Cardiac muscle cell (in vitro differentiated cells and primary cell): ENCODE measurements at places on chromosomes 3 and 15. TPM values are rescaled to one million over a fixed set of nuclear protein-coding genes. Genes with fewer than 3 reads are reported as not detected.
A peak's percentile ranks its signal among the peaks of the same experiment; 100 is the strongest.

- H3K4me1 ChIP-seq, result peaks cover 7% of the 10 kb centered on the region
- H3K27ac ChIP-seq, result no peak overlapping the region
- H3K36me3 ChIP-seq, result no peaks in the 10 kb centered on the region
- no peaks in the 10 kb centered on the region for H3K27me3 ChIP-seq
- DNase-seq, result peak; percentile 79
- no peak overlapping the region for H3K4me3 ChIP-seq
Measured at GRCh38 chr3:195221015-195221853, 49.7 kb downstream of the XXYLT1 start.

The STRIT1 gene
- not detected in 2 replicates for polyA plus RNA-seq

DNA sequence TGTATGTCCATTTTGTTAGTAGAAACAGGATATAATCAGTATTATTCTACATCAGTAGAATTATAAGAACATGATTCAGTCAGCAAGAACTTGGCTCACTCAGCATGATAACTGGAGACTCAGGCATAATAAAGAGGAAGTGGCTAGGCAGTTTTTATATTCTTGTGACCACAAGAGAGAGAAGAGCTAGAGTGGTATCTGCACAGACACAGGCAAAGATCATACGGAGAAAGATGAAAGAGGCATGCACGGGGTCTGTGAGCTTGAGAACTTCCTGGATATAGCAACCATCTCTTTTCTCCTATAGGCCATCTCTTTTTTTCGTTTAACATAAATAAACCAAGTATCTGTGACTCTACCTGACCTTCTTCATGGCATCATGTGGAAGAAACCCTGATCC is 46.8 kb downstream of the MYO5A start:
- H3K4me3 ChIP-seq, result no peak overlapping the region
- H3K4me1 ChIP-seq, result peaks cover 23% of the 10 kb centered on the region
- peak; percentile 74 for DNase-seq
- no peaks in the 10 kb centered on the region for H3K27me3 ChIP-seq
- H3K27ac ChIP-seq, result no peak overlapping the region

The IQCF5 gene
- 0.99 TPM in 1 of 2 replicates, not detected in the other for polyA plus RNA-seq

The CCR1 gene
- not detected in 2 replicates for polyA plus RNA-seq

- H3K27ac ChIP-seq, result no peak overlapping the region
- H3K4me3 ChIP-seq, result no peak overlapping the region
- no peaks in the 10 kb centered on the region for H3K27me3 ChIP-seq
- no peaks in the 10 kb centered on the region for H3K36me3 ChIP-seq
- no peak for DNase-seq
Measured at GRCh38 chr3:59709702-59710553, 660.1 kb upstream of the CFAP20DC start.

DNA sequence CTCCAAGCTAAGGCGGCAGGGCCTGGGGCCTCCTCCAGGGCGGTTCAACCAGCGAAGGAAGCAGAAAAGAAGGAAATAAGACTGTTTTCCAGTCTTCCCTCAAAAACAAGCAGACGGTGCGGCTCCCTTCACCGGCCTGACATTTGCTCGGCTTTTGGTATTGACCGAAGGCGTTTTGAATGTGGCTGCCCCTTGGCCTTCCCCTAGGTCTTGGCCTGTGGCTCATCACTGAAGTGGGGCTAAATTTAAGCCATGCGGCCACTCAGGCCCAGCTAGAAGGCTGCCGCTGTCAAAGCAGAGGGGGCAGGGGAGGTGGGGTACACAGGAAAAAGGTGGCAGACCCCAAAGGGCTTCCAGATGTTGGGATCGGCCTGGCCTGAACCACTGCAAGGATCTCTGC is 86.2 kb downstream of the SRGAP3 start:
- H3K27me3 ChIP-seq, result peaks cover 2% of the 10 kb centered on the region
- H3K4me3 ChIP-seq, result no peak overlapping the region
- no peak overlapping the region for H3K27ac ChIP-seq
- H3K36me3 ChIP-seq, result no peaks in the 10 kb centered on the region
- peaks cover 4% of the 10 kb centered on the region for H3K4me1 ChIP-seq
- DNase-seq, result no peak

DNA sequence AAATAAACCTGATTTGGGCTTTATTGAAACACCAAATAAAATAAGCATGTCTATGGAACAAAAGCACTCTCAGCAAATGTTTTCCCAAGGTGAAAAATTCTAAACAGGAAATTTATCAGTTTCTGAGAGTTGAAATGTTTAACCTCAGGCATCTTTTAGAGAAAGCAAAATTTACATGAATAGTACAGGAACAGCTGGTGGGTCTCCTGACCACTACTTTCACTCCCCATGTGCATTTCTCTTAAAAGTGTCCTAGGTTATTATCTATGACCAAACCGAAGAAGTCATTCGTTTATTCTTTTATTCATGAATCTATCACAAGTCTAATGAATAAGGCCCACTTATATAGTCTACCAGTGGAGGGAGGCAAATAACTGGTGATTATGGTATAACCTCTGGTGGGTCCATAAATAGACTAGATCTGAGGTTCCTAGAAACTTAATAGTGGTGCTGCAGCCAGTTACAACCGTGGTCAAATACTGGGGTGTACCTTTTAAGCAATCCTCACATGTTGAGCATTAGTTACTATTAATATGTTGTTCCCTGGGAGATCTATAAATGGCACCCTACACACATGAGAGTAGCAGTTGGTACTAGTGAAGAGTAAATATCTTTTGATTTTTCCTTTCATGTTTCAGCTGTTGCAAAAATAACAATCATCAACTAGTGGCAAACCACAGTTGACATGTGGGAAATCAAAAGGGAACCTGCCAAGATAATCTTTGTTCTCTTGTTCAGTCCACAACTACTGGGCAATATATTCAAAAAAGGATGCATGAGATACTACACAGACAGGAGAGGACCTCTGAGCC is 169.3 kb upstream of the STAC start:
- H3K4me3 ChIP-seq, result no peak overlapping the region
- H3K27me3 ChIP-seq, result no peaks in the 10 kb centered on the region
- no peaks in the 10 kb centered on the region for H3K4me1 ChIP-seq
- no peak overlapping the region for H3K27ac ChIP-seq
- DNase-seq, result no peak

DNA sequence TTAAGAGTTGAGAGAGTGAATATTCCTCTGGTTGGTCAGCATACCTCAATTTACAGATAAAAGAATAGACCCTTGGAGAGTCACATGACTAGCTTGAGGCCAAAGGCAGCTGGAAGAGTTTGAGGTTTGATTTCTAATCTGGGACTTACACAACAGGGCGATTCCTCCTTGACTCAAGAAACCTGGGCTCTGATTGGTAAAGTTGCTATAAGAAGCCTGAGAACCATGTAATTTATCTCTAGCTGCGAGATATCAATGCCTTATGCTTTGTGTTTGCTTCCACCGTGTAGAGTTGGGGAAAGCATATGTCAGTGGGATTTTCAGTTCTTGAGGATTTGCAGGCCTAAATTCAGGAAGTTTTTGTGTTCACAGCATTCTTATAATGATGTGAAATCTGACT is 206.0 kb downstream of the KLHL25 start:
- peak; percentile 93 for DNase-seq
- no peaks in the 10 kb centered on the region for H3K27me3 ChIP-seq
- peak overlapping the region; percentile 51 for H3K27ac ChIP-seq
- H3K4me3 ChIP-seq, result no peak overlapping the region

The RSL24D1 gene
- polyA plus RNA-seq, result 46.1 and 69.7 TPM in 2 replicates

The GNAT1 gene
- polyA plus RNA-seq, result not detected in 2 replicates

The RARB gene
- 22.4 and 28.3 TPM in 2 replicates for polyA plus RNA-seq

- H3K36me3 ChIP-seq, result no peaks in the 10 kb centered on the region
- no peaks in the 10 kb centered on the region for H3K4me1 ChIP-seq
- DNase-seq, result no peak
- H3K27me3 ChIP-seq, result no peaks in the 10 kb centered on the region
- no peak overlapping the region for H3K27ac ChIP-seq
- H3K4me3 ChIP-seq, result no peak overlapping the region
Measured at GRCh38 chr3:89145995-89146394, 38.6 kb downstream of the EPHA3 start.

- peak; percentile 55 for DNase-seq
- no peaks in the 10 kb centered on the region for H3K27me3 ChIP-seq
- H3K36me3 ChIP-seq, result no peaks in the 10 kb centered on the region
Measured at GRCh38 chr15:56869573-56869972, 48.9 kb upstream of the TCF12 start.

DNA sequence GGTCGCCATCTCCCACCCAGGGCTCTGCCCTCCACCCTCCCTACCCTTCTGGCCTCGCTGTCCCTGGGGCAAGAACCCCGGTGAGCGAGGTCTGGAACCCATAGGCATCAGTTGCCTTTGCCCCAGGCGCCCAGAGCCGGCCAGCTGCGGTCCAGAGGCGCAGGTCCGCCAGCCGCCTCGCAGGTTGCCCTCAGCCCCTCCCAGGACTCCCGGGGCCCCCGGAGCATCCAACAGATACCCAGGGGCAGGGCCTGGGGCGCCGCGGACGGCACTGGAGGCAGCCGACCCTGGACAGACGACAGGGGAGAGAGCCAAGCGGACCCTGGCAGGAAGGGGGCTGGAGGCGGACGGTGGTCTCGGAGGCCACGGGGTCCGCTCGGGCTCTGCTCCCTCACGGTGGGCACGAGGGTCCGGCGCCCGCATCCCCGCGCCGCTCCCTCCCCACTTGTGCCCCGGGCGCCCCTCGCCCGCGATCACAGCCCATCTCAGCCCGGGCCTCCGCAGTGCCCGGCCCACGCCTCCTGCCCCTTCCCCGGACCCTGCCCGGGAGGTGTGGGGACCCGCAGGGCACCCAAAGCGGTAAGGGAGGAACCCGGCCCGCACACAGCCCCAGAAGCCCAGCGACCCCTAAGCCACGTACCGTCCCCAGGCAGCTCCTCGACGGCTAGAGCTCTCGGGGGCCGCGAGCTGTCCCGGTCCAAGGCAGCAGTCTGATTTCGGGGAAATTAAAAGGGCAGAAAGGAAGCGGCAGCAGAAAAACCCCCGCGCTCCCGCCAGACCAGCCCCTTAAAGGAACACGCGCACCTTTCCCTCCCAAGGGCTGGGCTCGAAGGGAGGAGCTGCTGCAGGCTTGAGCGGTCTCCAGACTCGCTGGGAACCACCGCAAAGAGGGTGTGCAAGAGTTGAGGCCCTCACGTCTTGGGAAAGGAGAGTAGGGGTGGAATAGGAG is at the start of gene HAPLN3:
HAPLN3 (minus strand) TSS at position 726 of the 949 bp plus-strand sequence. CDS start 8,246 bp downstream, outside the sequence.
- peak; percentile 37 for DNase-seq
- H3K36me3 ChIP-seq, result peaks cover 4% of the 10 kb centered on the region
- H3K4me1 ChIP-seq, result peaks cover 16% of the 10 kb centered on the region
- peak within 1 kb of the TSS; percentile 36 for H3K27ac ChIP-seq

DNA sequence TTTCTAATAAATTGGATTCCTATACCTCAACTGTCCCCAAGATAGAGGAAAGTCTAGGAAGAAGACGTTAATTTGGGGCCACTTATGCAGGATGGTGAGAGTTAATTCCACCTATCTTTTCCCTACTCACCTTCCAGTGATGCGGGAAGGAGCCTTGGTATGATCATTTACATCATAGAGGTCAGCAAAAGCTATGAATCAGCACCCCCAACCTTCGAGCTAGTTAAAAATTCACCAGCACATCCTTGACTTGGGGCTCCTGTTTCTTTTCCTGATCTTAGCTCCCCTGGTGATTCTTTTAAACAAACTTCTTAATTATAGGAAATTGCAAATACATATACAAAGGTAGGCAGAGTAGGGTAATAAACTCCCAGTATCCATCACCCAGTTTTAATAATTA is 366.6 kb downstream of the SOX2 start:
- no peaks in the 10 kb centered on the region for H3K27me3 ChIP-seq
- no peak for DNase-seq
- H3K27ac ChIP-seq, result no peak overlapping the region

DNA sequence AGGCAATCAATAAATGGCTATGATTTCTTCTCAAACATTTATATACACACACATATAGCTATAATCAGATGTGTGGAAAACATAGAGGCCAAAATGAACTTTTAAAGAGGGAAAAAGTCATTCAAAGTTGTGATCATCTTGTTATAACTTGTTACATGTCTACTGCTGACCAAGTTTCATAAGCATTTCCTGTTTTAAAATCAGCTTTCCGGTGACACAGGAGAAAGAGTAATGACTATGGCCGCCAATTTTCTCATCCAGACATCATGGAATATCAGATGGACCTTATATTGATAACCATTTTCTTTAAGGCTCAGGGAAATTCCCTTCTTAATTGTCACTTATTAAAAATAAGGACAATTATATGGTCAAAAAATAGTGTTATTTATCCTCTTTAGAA is 71.7 kb upstream of the AGTR1 start:
- no peak overlapping the region for H3K27ac ChIP-seq
- H3K4me3 ChIP-seq, result no peak overlapping the region
- no peaks in the 10 kb centered on the region for H3K27me3 ChIP-seq
- no peaks in the 10 kb centered on the region for H3K4me1 ChIP-seq
- no peaks in the 10 kb centered on the region for H3K36me3 ChIP-seq
- no peak for DNase-seq

DNA sequence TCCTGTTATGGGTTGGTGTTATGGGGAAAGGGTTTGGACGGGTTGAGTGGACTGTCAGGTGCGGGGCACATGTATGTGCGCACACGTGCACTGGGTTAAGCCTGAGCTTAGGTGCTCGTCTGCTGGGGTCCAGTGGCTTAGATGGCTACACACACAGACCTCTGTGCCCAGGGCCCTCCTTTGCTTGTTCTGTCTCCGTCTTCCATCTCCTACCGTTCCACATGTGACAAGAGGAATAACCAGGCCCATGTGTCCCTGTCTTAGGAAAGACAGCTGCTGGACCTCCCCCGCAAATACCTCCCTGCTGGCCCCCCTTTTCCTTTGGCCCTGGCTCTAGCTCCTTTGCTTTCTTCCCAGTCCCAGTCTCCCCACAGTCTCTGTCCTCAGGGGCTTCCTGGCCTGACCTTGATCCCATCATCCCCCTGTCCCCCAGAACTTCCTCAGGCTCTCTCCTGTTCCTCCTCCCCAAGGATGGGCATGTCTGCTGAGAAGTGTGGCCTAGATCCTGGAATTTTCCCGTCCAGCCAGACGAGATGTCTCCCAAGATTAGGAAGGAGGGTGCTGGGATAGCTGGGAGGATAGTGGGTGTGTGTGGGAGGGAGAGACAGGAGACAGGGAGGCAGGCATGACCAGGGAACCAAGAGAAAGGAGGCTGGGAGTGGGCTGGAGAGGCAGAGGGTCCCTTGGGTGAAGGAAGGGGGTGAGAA is 797 bp upstream of the THPO start:
- H3K27ac ChIP-seq, result no peak overlapping the region
- H3K27me3 ChIP-seq, result peaks cover 14% of the 10 kb centered on the region
- H3K4me1 ChIP-seq, result peaks cover 5% of the 10 kb centered on the region
- no peak overlapping the region for H3K4me3 ChIP-seq
- no peaks in the 10 kb centered on the region for H3K36me3 ChIP-seq

DNA sequence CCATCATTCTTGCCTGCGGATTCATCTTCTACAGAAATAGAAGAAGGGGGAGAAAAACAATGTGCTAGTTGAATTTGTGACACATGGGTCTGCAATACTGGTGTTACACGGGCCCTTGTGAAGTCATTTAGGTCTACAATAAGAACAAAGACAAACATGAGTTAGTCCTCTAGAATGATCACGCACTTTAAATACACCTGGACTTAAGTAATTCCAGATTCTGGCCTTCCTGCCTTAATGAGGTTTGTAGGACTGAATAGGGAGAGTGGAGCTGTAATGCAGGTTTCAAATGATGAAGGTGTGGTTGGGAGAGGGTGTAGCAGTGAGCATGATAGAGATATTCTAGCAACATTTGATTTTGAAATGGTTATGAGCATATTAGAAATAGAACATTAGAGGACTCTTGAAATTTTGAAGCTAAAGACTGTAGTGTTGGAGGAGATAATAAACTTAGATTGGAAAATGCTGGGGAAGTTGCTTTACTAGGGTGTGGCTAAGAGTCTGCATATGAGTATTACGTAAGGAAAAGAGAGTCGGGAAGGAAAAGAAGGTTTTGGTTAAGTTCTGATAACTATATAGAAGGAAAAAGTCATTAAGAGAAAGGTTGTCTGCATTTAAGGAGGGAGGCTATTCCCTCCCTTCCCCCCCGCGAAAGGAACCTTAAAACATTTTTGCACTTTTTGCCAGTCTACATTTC is 606 bp downstream of the EIF2A start:
- peaks cover 16% of the 10 kb centered on the region for H3K4me1 ChIP-seq
- H3K27me3 ChIP-seq, result no peaks in the 10 kb centered on the region
- H3K4me3 ChIP-seq, result peak overlapping the region; percentile 79
- peak overlapping the region; percentile 97 for H3K27ac ChIP-seq

The SYNPR gene
- 1.8 TPM in 1 of 2 replicates, not detected in the other for polyA plus RNA-seq
